Type B pancreatic cell (in vitro differentiated cells): ENCODE measurements at places on chromosomes 5 and 9. TPM values are rescaled to one million over a fixed set of nuclear protein-coding genes. Genes with fewer than 3 reads are reported as not detected.

Gene LURAP1L
- 8.7 and 15.9 TPM in 2 replicates for total RNA-seq

Gene EIF4E1B
- not detected in 2 replicates for total RNA-seq

Gene CCNH
- total RNA-seq = 34.1 and 34.5 TPM in 2 replicates

Gene PCDH1
- 22.8 and 41.7 TPM in 2 replicates for total RNA-seq

Gene TMOD1
- 10.5 and 12.9 TPM in 2 replicates for total RNA-seq

DNA sequence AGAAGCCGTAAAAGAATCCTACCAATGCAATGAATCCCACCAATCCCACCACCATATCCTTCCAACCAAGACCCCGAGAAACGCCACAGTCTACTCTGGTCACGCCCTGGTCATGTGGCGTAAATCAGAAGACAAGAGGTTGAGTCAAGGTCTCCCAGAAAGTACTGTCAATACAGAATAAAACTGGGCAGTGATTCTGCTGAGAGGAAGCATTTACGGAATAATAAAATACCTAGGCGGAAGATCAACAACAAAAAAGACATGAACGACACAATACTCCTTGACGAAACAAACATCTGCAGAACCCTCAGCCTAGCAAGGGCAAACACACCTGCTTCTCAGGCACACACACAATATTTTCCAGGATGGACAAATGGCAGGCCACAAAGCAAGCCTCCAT is 62.8 kb downstream of the GOLM1 start:
- no peak overlapping the region for H3K27ac ChIP-seq
- H3K27me3 ChIP-seq = no peaks in the 10 kb centered on the region
- no peak overlapping the region for H3K4me3 ChIP-seq
- no peak for DNase-seq
- H3K4me1 ChIP-seq = no peaks in the 10 kb centered on the region

- DNase-seq = no peak
- H3K4me3 ChIP-seq = no peak overlapping the region
- no peaks in the 10 kb centered on the region for H3K4me1 ChIP-seq
- H3K27me3 ChIP-seq = no peaks in the 10 kb centered on the region
Observed at GRCh38 chr9:81499594-81499993, 189.8 kb downstream of the TLE1 start.

DNA sequence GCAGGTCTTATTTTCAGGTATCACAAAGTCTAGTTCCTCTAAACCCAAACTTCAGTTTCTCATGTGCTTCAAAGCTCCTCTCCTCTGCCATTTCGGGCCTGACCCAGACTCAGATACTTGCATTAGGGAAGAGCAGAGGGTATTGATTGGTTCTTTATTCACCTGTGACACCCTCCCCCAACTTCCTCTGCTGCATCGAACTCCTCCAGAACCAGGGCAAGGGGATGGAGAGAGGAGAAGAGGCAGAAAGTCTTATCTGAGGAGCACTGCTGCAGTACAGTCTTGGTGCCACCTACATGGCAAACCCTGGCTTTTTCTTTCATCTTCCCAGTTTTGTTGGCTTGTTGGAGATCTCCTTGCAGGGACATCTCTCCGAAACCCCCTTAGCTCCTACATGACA is 96.0 kb upstream of the OSMR start:
- H3K4me3 ChIP-seq = no peak overlapping the region
- DNase-seq = no peak
- no peaks in the 10 kb centered on the region for H3K4me1 ChIP-seq

GRCh38 chr5:91478096-91478495 is 95.0 kb upstream of the ARRDC3 start:
- DNase-seq = no peak
- H3K27ac ChIP-seq = no peak overlapping the region
- no peaks in the 10 kb centered on the region for H3K36me3 ChIP-seq
- H3K4me3 ChIP-seq = no peak overlapping the region
- H3K4me1 ChIP-seq = no peaks in the 10 kb centered on the region

- H3K27me3 ChIP-seq = peaks cover 45% of the 10 kb centered on the region
- H3K4me3 ChIP-seq = no peak overlapping the region
- DNase-seq = no peak
Observed at GRCh38 chr9:37706290-37706689, 47.3 kb upstream of the TRMT10B start.

DNA sequence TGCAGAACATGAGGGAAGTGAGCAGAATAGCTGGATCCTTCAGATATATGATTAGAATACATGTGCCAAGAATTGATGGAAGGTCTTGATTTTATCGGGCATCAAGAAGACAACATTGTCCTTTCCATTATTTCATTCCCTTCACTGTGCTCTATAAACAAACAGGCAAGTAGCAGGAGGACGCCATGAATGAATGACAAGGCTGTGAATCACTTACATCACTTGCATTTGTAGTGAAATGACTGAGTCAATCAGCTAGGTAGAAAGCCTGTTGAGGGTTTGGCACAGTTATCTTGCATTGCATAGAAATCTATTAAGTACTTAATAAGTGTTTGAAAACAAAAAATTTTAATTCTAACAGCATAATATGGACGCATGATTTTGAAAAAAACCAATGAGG is 548.8 kb upstream of the IZUMO3 start:
- H3K4me3 ChIP-seq = no peak overlapping the region
- DNase-seq = no peak
- no peaks in the 10 kb centered on the region for H3K36me3 ChIP-seq
- H3K27me3 ChIP-seq = no peaks in the 10 kb centered on the region
- no peak overlapping the region for H3K27ac ChIP-seq
- H3K4me1 ChIP-seq = no peaks in the 10 kb centered on the region

GRCh38 chr5:39670391-39670790 is 245.6 kb upstream of the DAB2 start:
- no peaks in the 10 kb centered on the region for H3K27me3 ChIP-seq
- DNase-seq = no peak
- H3K36me3 ChIP-seq = no peaks in the 10 kb centered on the region
- no peak overlapping the region for H3K27ac ChIP-seq
- no peak overlapping the region for H3K4me3 ChIP-seq

DNA sequence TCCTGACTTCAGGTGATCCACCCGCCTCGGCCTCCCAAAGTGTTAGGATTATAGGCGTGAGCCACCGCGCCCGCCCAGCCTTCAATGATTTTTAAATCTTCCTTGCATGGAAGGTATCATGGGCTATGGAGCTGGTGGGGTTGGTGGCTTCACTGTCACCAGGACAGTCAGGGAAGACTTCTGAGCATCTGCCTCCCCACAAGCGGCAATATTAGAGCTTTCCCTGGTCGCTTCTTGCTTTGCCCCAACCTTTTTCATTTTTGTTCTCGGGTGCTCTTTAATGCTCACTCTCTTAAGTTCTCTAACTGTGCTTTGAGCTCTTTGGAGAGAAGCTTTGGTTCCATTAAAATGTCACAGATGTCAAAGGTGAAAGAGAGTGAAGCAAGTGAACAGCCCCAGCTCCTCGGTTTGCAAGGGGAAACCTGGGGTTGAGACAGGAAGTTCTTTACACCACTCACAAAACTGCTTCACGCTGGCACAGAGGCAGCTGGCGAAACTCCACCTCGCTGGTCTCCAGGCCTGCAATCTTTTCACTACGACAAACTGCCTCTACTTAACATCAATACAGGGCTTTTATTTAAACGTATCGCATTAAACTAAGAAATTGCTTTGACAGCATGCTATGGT is 142.5 kb upstream of the RETREG1 start:
- DNase-seq = no peak
- peaks cover 11% of the 10 kb centered on the region for H3K4me1 ChIP-seq
- H3K4me3 ChIP-seq = no peak overlapping the region

- no peak overlapping the region for H3K4me3 ChIP-seq
- no peak for DNase-seq
- H3K27me3 ChIP-seq = no peaks in the 10 kb centered on the region
- peaks cover 5% of the 10 kb centered on the region for H3K36me3 ChIP-seq
- H3K4me1 ChIP-seq = no peaks in the 10 kb centered on the region
- H3K27ac ChIP-seq = no peak overlapping the region
Observed at GRCh38 chr5:140205216-140205615, 30.2 kb downstream of the CYSTM1 start.

DNA sequence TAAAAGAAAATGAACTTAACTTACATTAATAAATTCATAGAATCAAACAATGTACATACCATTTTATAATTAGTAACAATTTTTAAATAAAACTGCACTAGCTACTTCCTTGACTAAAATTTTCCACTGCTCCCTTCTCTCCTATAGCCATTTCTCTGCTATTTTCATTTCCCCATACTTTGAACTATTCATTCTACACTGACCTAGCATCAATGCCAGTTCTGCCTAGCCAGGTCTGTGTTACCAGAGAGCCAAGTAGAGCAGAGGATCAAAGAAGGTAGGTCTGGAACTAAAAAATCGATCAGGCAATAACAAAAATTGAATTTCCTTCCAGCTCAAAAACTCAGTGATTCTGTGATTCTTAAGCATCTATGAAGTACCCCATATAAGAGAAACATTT is 84.5 kb downstream of the ERMP1 start:
- peaks cover 38% of the 10 kb centered on the region for H3K36me3 ChIP-seq
- no peaks in the 10 kb centered on the region for H3K27me3 ChIP-seq
- no peaks in the 10 kb centered on the region for H3K4me1 ChIP-seq
- H3K4me3 ChIP-seq = no peak overlapping the region
- no peak for DNase-seq
- no peak overlapping the region for H3K27ac ChIP-seq

DNA sequence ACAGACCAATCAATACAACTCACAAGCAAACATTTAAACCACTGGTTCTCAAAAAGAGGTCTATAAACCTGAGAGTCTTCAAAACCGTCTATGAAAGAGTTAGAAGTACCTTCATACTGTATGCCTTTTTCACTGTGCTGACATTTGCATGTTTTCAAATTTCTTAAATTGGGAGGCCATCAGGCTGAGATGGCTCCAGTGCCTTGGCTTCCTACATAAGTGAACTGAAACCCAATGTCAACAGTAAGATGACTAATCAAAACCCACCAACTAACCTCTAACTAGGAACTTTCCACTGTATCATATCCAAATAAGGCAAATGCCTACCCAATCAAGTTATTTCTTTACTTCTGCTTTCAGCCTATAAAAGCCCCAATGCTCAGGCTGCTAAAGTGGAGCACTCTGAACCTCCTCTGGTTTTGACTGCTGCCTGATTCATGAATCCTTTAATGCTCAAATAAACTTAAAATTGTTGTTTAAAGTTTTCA is 35.1 kb downstream of the FAM13B start:
- no peak for DNase-seq
- peaks cover 15% of the 10 kb centered on the region for H3K4me1 ChIP-seq
- no peak overlapping the region for H3K4me3 ChIP-seq
- H3K36me3 ChIP-seq = peaks cover 20% of the 10 kb centered on the region
- H3K27ac ChIP-seq = no peak overlapping the region
- no peaks in the 10 kb centered on the region for H3K27me3 ChIP-seq

DNA sequence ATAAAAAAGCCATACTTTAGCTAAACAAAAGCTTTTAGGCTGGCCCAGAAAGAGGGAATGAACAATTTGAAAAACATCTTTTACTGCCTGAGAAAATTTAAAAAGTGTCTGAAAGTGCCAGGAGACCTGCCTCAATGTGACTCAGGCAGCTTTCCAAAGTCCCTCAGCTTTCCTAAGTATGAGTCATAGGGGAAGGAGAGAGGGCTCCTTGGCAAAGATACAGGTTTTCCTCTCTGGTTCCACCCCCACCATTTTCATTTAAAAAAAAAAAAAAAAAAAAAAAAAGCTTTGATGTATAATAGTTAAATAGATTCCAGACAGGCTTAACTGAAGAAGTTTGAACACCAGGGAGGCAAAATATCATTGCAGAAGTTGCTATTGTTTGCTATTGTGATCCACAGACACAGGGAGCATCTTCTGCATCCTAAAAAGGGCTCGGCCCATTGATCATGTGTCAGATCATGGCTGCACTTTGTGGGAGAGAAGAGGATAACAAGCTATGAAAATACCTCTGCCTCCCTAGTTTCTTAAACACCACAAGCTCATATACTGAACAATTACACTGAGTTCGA is 71.5 kb downstream of the MRPS27 start:
- H3K36me3 ChIP-seq = peaks cover 8% of the 10 kb centered on the region
- H3K27ac ChIP-seq = peak overlapping the region; percentile 37
- no peak overlapping the region for H3K4me3 ChIP-seq
- DNase-seq = no peak
- no peaks in the 10 kb centered on the region for H3K27me3 ChIP-seq
- peaks cover 31% of the 10 kb centered on the region for H3K4me1 ChIP-seq

GRCh38 chr5:68406767-68407241 is 191.2 kb downstream of the PIK3R1 start:
- peaks cover 20% of the 10 kb centered on the region for H3K4me1 ChIP-seq
- H3K36me3 ChIP-seq = no peaks in the 10 kb centered on the region
- H3K4me3 ChIP-seq = peak overlapping the region; percentile 21
- no peaks in the 10 kb centered on the region for H3K27me3 ChIP-seq
- peak overlapping the region; percentile 0 for H3K27ac ChIP-seq
- no peak for DNase-seq

GRCh38 chr5:6443326-6443725 is 5.3 kb upstream of the UBE2QL1 start:
- H3K36me3 ChIP-seq = no peaks in the 10 kb centered on the region
- no peaks in the 10 kb centered on the region for H3K4me1 ChIP-seq
- peaks cover 45% of the 10 kb centered on the region for H3K27me3 ChIP-seq
- no peak overlapping the region for H3K4me3 ChIP-seq
- H3K27ac ChIP-seq = no peak overlapping the region

- DNase-seq = no peak
- peaks cover 26% of the 10 kb centered on the region for H3K4me1 ChIP-seq
- H3K4me3 ChIP-seq = no peak overlapping the region
- no peak overlapping the region for H3K27ac ChIP-seq
Observed at GRCh38 chr5:133921069-133921468, 47.4 kb downstream of the C5orf15 start.

DNA sequence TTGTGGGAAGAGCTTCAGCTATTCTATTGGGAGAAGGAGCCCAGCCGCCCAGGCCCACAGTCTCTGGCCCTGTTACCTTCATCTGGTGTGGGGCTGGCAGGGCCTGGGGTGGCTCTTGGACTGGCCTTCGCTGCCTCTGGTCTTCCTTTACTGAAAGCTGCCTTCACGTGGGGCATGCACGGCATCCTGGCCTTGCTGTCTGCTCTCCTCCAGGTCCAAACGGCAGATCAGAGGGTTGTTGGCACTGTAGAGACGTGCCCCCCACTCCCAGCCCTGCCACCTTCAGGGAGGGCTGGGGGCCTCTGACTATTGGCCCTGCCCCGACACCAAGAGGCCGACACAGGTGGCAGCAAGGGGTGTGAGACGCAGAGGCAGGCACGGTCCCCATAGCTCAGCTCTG is 291.3 kb upstream of the IRX1 start:
- peaks cover 25% of the 10 kb centered on the region for H3K4me1 ChIP-seq
- no peak for DNase-seq
- no peaks in the 10 kb centered on the region for H3K36me3 ChIP-seq
- H3K27ac ChIP-seq = no peak overlapping the region
- peaks cover 3% of the 10 kb centered on the region for H3K27me3 ChIP-seq

DNA sequence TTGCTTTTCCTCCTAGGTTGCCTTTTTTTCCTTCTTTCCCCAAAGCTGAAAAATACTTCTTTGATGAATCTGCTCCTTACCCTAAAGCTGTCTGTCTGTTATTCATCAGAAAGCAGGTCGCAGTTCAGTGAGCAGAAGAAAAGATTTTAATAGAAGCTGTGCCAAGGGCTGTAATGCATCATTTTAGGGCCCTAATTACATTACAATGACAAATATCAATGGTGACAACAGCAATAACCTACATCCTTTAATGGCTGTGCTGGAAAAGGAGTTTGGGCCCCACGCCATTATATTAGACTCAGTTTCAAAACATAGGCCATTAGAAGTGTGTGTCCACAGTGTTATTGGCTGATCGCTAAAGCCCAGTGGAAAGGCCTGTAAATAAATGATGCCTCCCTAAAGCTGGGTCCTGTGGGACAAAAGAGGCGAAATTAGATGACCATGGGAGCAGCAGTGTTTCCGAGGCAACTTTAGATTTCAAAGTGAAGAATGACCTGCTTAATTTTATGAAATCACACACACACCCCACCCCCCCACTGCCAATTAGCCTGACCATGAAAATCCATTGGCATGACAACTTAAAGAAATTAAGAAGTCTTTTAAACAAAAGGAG is 38.4 kb downstream of the TLE4 start:
- H3K4me3 ChIP-seq = peak overlapping the region; percentile 29
- H3K27me3 ChIP-seq = peaks cover 6% of the 10 kb centered on the region
- DNase-seq = no peak
- H3K36me3 ChIP-seq = peaks cover 35% of the 10 kb centered on the region
- peaks cover 39% of the 10 kb centered on the region for H3K4me1 ChIP-seq
